SK-N-DZ (cell line): ENCODE measurements at places on chromosomes 11 and 22.

- no peak for DNase-seq
Measured at GRCh38 chr11:45907911-45908370, 870 bp upstream of the FREY1 start.

DNA sequence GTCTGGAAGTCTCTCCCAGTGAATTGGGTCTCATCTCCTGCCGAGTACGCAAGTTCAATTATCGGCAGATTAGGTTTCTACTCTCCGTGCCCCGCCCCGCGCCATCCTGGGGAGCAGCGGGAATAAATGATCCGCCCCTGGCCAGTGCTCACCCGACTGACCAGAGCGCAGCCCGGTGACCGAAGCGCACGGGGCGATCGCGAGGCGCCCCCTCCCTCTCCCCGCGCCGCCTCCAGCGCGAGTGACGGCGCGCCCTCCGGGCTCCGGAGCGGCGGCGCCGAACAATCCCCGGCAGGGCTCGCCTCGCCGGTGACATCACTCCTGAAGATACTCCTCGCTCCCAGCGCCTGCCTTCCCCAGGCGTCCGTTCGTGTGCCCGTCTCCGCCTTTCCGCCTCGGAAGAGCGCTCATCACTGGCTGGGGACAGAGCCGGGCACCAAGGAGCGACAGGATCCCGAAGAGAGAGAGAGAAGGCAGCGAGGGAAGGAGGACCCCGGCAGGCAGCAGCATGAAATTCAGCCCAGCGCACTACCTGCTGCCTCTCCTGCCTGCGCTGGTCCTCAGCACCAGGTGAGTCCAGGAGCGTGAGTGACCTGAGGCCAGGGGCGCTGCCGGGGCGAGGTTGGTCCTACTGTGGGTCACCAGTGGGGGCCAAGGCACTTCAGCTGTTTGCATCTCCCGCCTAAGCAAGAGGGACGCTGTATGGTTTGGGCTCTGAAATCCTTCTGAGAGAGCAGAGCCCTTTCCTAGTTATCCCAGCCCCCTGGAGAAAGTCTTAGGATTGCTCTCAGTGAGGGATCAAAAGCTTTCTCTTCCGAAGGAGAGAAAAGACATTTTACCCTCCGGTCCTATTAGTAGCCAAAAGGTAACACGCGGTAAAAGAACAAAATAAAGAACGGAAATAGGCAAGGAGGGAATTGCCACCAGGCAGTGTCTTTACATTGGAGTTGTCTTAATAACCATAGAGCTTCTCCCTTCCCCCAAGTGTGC, at the start of gene LUZP2:
TSS of gene LUZP2 (plus strand) at position 318 of the 990 bp plus-strand sequence.
- DNase-seq: peak; percentile 78

- no peak for DNase-seq
Measured at GRCh38 chr11:2263071-2263565, 7.3 kb downstream of the ASCL2 start.

DNA sequence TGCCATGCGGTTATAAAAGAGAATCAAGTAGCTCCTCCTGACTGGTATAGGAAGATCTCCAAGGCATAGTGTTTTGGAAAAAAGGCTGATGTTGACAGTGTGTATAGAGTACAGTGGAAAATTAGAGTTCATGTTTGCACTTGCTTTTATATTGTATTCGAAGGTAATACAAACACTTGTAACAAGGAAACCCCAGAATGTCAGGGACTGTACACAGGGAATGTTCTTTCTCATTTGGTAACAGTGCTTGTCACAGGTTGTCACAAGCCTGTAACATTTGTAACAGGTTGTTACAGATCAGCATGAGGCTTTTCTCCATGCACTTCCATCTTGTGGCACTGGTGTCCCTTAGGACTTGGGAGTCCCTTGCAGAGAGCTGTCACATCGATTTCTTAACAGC, 64.0 kb downstream of the GRK3 start:
- no peak for DNase-seq

- no peak for DNase-seq
Measured at GRCh38 chr11:120514541-120515121, 3.1 kb downstream of the GRIK4 start.

GRCh38 chr11:116110356-116110755, 606.1 kb upstream of the CADM1 start:
- DNase-seq: no peak

DNA sequence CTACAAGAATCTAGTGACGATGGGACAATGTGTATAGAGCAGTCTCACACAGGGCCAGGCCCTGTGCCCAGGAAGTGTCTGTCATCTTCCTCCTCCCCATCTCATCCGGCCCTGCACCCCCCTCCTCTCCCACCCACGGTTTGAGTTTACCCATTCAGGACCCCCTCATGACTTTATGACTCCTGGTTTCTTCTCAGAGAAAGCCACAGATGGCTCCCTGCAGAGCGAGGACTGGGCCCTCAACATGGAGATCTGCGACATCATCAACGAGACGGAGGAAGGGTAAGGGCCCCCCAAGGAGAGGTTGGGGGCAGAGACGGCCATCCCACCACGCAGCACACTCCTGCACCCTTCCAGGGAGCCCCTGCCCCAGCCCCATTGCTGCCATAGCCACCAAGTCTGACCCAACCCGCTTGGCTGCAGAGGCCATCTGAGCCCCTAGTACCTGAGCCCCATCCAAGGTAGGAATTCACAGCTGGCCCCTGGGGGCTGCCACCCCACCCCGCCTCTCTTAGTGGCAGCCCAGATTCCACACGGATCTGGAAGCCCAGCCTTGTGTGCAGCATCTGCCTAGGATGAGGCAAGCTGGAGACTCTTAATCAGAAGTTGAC, 18.1 kb downstream of the TOM1 start:
- DNase-seq: no peak

GRCh38 chr11:67079065-67079705, 22.5 kb downstream of the RHOD start:
- DNase-seq: no peak

- DNase-seq: no peak
Measured at GRCh38 chr11:2582351-2582945, 117.3 kb downstream of the KCNQ1OT1 start.

DNA sequence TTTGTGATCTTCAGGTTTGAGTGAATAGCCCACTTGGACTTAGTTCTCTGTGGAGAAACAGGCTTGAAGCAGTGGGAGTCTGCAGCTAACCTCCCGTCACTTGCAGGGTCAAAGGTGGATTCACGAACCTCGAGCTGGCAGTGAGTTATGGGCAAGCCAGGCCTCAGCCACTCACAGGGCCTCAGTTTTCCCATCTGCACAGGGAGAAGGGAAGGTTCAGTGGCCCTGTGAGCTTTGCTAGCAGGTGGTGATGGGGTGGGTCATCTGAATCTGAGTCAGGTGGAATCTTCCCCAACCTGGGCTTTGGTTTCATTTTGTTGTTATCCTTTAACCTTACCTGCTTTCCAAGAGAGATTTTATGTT, 86.6 kb upstream of the GRIK4 start:
- DNase-seq: no peak

- no peak for DNase-seq
Measured at GRCh38 chr11:20090654-20091374, 69.5 kb downstream of the DBX1 start.

GRCh38 chr11:69941546-69942332, 122.5 kb upstream of the FGF3 start:
- no peak for DNase-seq

GRCh38 chr22:39820256-39820655, 73.3 kb downstream of the ENTHD1 start:
- DNase-seq: no peak

DNA sequence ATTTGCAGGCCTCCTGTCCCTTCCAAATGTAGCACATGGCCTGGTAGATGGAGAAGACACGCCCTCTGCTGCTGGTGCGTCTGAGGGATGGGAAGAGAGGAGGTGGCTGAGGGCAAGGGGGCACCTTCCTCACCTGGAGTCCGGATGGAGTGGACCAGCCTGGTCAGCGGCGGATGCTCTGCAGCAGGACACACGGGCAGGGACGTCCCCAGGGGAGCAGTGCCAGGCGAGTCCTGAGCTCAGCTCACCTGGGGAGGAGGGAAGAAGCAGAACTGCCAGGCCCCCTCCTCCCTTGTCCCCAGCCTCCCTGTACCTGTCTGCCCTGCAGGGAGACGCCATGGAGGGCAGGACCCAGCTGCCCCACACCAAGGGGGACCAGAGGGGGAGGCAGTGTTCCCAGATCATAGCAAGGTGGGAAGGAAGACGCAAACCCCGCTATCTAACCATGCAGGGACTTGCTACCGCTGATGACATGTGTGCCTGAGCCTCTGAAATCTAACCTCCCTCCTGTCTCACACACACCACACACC, 1495.9 kb downstream of the BRD1 start:
- DNase-seq: no peak

- DNase-seq: no peak
Measured at GRCh38 chr11:86453290-86454030, 78.8 kb downstream of the CCDC81 start.

- no peak for DNase-seq
Measured at GRCh38 chr22:43777286-43777685, 34.8 kb downstream of the EFCAB6 start.

- no peak for DNase-seq
Measured at GRCh38 chr11:2681408-2682145, 18.2 kb downstream of the KCNQ1OT1 start.

DNA sequence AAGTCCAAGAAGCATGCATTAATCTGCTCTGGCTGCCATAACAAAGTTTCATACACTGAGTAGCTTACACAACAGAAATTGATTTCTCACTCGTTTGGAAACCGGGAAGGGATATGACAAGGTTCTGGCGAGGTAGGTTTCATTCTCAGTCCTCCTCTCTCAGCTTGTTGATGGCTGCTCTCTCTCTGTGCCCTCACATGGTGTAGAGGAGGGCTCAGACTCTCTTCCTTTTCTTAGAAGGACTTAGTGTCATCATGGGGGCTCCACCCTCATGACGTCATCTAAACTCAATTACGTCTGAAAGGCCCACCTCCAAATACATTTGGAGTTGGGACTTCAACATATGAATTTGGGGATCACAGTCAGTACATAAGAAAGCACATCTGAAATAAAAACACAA, 18.6 kb downstream of the GLYATL1 start:
- no peak for DNase-seq

DNA sequence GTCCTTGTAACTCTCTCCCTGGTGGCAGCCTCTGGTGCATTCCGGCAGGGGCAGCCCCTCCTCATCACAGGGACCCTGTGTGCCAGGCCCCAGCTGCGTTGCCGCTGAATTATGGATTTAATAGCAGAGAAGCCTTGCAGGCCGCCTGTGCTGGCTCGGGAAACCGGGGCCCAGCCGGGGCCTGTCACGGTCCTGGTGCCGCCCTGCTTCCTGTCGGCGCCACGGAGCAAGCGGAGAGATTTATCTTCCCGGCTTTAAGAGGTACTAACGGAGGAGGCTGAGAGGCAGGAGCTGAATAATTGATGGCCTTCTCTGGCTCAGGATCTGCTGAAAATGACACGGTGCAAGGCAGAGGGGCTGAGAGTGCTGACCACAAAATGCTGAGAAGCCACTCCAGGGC, 54.0 kb upstream of the CCDC188 start:
- DNase-seq: no peak

DNA sequence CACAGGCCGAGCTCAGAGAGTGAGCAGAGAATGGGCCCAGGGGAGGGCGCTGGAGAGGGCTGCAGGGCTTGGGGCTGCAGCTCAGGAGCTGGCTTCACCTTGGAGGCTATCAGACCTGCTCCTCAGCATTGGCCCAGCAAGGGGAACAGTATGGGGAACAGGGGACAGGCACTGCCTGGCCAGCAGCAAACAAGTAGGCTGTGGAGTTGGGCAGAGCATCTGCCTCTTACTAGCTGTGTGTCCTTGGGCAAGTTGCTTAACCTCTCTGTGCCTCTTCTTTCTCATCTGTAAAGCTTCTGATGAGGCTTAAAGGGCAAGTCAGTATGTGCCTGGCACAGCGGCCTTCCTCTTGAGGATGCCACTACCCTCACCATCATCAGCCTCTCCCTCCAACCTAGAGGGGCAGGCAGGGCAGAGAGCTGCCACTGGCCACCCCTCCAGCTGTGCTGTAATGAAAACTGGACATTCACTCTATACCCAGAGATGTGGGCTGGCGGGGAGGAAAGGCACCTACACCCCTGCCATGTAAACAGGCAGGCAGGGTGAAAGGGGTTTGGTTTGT, 7.5 kb upstream of the CDKN1C start:
- DNase-seq: no peak

GRCh38 chr11:45379162-45379863, 93.2 kb upstream of the SYT13 start:
- DNase-seq: no peak

GRCh38 chr22:37909766-37910165, 3.7 kb downstream of the MICALL1 start:
- DNase-seq: no peak

DNA sequence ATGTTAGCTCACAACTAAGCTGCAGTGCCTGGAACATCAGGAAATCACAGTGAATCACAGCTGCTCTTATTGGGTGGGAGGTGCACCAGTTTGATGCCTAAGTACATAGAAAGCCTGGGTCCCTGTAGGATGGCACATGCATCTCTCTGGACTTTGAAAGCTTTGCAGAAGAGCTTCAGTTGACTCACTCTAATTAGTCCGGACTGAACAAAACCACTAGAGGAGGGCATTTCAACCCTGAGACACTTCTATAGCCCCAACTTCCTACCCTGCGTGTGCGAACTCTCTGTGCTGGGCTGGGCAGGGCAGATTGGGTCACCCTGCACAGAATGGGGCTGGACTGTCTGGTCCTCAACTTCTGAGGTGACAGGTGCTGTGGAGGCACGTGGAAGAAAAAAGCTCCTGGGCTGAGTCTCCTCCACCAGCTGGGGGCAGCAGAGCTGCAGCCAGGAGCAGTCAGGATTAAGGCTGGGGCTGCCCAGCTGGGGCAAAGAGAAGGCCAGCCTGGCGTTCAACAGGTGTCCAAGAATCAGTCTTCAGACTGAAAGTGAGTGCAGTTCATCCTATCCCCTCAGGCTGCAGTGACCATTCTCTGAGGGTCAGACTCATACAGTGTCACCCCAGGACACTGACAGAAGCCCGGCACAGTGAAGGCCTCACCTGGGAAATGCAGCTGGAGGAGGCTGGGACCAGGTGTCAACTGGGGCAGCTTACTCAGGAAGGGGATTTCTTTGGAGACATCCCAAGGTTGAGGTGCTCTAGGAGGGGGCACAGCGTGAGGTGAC, 22.1 kb downstream of the GGTLC2 start:
- peak; percentile 50 for DNase-seq

- no peak for DNase-seq
Measured at GRCh38 chr11:26995701-26996460, 2.0 kb downstream of the FIBIN start.

- DNase-seq: peak; percentile 76
Measured at GRCh38 chr11:75577207-75577606, 15.2 kb downstream of the SERPINH1 start.

DNA sequence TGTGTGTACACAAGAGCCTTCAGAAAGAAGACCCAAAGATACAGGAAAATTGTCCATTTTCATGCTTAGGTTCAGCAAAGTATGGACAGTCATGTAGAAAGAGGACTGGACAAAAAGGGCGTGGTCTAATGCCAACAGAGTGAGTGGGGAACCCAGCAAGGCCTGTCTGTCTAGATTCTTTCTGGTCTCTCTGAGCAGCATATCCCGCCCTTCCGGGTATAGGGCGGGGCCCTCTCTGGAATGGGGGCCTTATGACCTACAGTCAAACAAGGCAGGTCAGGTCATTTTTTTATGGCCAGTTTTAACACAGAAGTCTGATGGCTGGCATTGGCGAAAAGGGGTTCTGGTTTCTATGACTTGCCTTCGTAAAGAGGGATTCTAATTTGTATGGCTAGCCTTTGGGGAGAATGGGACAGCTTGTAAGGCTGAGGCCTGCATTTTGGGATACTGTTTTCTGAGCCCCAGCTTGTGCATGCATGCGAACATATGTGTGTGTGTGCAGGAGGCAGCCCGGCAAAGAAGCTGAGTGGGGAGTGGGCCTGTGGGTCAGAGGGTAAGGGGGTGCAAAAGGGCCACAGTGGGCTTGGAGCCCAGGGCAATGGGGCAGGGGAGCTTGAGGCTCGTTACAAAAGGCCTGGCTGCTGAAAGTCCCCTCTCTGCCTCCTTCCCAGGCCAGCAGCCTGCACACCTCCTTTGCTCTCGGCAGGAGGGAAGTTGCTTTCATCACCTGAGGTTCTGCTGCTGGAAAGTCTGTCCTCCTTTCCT, 130.5 kb upstream of the B3GAT1 start:
- no peak for DNase-seq
